ENCODE measurements at places on chromosomes 1 and 21.

- DNase-seq: no peak
These were observed 35.0 kb downstream of the HMGB4 start for GRCh38 chr1:33898881-33899280.

- DNase-seq: no peak
These were observed 8.8 kb downstream of the PCP4L1 start for GRCh38 chr1:161267321-161267720.

DNA sequence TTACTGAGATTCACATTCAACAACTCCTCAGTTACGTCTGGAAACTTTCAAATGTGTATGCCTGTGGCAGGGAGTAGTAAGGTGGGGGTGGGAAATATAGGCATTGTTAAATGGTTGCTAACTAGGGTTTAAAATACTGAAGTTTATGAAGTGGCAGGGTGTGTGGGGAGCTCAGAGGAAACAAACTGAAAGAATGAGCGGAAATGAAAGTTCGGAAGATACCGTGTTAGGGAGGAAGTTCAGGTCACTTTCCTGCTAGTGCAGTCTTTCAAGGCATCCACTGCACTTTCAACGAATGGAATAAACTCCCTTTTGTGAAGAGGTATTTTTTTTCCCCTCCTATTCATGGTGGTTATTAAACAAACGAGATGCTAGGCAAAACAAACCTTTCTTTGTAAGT is 19.7 kb downstream of the SYNJ1 start:
- DNase-seq: no peak

- peak; percentile 97 for DNase-seq
These were observed 203.8 kb downstream of the LMX1A start for GRCh38 chr1:165152727-165153126.

- no peak for DNase-seq
These were observed 3.1 kb downstream of the FLG2 start for GRCh38 chr1:152356736-152357135.

DNA sequence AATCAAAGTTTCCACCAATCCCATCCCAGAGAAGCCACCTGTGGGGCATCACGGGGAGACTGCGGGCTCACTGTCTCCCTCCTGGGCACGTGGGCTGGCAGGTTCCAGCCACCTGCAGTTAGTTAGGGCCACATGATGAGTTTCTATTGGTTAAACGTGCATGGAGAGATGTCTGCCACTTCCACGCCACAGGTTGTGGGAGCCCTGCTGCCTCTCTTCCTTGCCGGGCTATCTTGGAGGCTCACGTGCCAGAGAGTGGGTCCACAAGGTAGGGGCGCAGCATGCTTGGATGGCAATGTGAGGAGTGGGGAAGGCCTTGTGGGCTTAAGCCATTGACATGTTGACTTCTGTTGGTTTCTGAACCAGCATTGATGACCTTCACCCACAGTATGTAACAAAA is 3.5 kb downstream of the KRTAP10-7 start:
- no peak for DNase-seq

GRCh38 chr21:31201548-31201947 is 142.5 kb downstream of the TIAM1 start:
- DNase-seq: no peak

DNA sequence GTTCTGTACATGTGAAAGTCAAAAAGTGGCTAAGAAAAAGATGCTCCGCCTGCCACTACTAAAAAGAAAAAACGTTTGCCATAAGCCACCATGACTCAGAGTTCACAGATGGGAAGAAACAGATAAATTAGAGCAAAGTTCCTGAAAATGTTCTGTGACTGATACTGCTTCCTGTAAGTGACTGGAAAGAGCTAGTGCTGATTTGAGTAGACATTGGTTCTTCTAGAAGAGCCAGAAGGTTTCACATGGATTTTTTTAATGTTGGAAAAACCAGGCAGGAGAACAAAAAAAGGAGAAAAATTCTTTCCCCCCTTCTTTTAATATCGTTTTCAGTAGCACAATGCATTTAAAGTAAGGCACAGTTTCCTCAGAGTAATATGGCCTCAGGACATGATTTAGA is 221.4 kb downstream of the HLX start:
- DNase-seq: no peak

DNA sequence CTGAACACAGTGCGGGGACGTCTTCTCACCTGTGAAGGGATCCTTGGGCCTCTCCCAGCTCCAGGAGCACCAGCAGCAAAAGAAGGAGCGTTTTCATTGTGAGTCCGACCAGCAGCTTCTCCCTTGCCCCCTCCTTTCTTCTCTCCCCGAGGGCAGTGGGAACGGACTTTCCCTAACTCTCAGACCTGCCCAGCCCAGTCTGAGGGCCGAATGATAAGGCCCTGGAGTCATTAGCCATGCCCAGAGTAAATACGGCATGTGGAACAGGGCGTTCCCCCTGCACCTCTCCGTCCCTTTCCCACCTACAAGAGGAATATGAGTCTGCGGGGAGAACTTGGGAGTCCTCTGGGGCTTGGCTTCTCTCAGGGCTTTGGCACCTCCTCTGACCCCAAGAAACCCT is at the start of gene CTSE:
Gene CTSE, minus strand, starts transcription at position 201 of the 400 bp plus-strand sequence. Its CDS starts 104 bp downstream, at position 97.
- no peak for DNase-seq

DNA sequence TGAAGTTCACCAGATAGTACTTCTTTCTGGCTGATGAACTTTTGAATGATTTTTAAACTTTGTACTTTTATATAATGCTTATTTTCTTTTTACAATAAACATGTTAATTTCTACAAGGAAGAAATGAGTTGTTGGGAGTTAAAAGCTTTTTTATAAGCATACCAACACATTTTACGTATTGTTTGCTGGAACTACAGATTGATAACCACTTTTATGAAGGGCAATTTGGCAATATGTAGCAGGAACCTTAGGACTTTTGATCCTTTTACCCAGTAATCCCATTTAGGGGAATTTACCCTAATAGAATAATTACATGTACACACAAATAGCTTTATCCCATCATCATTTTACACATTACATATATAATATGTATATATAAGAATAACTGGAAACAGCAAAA is 16.3 kb downstream of the PRPF38A start:
- peak; percentile 37 for DNase-seq

GRCh38 chr21:44858291-44858690 is 15.2 kb downstream of the PTTG1IP start:
- DNase-seq: no peak

DNA sequence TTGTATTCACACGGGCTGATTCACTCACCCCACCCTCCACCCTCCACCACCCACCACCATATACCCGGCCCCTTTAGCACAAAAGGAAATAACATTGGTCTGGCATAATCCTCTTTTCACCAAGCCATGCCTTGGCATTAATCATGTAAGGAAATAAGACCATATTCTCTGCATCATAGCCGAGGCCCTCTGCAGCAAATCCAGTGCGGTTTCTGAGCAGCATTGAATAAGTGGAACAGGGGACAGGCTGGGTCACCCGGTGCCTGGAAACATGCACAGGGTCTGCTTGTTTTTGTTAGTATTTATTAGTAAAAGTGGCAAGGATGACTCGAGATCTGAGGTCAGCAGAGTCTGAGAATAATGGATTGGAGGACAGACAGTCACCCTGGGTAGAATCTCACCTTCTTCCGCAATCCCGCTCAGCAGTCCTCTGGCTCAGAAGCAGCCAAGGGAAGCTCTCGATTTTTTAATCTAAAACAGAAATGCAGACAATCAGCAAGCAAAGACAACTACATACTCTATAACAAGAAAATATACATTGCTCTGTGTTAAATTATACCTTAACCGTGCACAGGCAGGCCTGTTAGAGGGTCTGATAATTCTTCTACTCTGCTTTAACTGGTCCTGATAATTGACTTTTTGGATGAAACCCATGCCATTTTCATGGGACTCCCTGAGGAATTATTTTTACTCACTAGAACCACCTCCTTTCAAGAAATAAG is 52.4 kb upstream of the CDC42BPA start:
- peak; percentile 43 for DNase-seq

GRCh38 chr1:7535934-7536878 is 234.9 kb upstream of the VAMP3 start:
- DNase-seq: no peak

- DNase-seq: no peak
These were observed 33.1 kb upstream of the KCNQ4 start for GRCh38 chr1:40750451-40750908.

DNA sequence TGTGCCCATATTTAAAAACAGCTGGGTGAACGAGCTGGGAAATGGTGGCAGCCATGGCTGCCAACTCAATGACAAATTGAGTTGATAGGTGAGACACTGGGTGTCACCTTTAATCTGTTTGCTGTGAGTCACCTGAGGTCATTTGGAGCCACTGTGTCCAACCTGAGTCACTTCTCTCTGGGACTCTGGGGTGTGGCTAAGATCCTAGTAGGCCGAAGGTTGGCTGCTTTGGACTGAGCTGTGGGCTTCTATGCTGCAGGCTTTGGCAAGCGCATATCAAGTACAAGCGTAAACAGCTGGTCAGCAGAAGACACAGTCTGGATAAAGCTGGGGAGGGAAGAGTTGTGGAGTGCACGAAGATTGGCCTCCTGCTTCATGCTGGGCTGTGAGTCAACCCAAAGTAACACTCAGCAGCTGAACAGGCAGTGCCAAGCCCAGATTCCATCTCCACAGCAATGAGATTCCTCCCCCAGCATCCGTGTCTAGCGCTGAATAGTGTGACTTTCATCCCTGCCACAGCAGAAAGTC is 24.0 kb downstream of the TEX35 start:
- no peak for DNase-seq

DNA sequence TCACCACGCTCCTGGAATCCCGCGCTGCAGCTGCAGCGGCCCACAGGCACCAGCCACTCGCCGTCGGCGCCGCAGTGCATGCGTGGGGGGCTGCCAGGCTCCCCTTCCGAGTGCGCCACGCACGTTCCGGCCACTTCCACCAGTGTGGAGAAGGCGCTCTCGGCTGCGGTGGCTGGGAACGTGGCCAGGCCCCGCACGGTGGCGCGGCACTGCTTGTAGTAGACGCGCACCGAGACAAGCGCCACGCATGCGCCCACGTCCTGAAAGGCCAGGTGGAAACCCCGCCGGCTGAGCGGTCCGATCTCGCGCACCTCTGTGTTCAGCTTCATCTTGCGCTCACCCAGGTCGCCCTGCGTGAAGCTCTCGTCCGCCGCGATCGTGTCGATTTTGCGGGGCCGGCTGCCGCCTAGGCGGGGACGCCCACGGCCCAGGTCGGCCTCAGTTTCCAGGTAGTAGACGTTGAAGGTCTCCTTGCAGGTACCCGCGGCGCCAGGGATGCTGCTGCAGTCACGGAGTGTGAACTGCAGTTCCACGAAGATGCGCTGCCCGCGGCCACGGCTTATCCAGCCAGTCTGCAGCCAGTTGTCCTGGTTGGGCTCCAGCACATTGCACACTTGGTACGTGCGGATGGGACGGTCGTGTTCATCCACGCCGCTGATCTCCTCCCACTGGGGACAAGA is 3.4 kb downstream of the EPHA10 start:
- DNase-seq: no peak

DNA sequence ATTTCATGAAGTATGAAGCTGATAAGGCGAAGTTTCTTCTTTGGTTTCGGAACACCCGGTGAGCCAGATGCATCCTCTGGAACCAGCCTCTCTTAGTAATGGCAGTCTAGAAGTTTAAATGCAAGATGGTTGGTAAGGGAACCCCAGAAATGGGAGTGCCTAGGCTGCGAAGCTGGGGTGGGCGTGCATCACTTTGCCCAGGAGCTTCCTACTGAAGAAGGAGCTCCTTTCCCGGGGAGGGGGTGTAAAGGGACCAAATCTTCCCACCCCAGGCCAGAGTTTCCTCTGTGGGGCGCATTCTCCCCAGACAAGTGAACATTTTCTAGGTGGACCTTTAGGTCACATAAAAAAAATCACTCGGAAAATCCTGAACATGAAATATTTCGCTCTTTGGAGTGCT is 4.4 kb downstream of the TFF2 start:
- DNase-seq: no peak

All from NCI-H82 (cell line).